ENCODE measurements at places on chromosomes 3 and 15.

- DNase-seq = no peak
Observed at GRCh38 chr3:44939581-44940036, 36.4 kb downstream of the ZDHHC3 start.

- DNase-seq = peak; percentile 73
Observed at GRCh38 chr3:61894988-61895935, 333.9 kb downstream of the PTPRG start.

GRCh38 chr3:157135671-157136396 lies 24.1 kb downstream of the CCNL1 start:
- no peak for DNase-seq

GRCh38 chr3:71226565-71227269 lies 356.8 kb downstream of the FOXP1 start:
- peak; percentile 94 for DNase-seq

GRCh38 chr3:151526757-151527156 lies 65.9 kb upstream of the IGSF10 start:
- DNase-seq = no peak

DNA sequence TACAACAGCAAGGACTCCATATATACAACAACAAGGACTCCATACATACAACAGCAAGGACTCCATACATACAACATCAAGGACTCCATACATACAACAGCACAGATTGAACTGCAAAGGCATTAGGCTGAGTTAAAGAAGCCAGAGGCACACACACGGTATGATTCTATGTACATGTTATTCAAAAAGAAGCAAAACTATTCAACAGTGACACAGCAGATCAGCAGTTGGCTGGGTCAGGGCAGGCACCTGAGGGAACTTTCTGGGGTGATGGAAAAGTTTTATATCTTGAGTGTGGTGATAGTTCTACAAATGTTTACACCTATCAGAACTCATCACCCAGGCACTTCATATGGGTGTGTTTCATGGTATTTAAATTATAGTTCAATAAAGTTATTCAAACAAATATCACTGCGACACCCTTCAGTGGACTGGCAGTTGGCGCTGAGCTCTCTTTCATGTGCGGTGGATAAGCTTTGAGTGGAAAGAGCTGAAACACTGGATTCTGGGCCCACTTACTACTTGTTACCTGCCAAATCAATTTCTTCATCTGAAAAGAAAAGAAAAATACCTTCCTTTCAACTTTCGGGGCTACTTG lies 28.0 kb downstream of the RFTN1 start:
- no peak for DNase-seq

DNA sequence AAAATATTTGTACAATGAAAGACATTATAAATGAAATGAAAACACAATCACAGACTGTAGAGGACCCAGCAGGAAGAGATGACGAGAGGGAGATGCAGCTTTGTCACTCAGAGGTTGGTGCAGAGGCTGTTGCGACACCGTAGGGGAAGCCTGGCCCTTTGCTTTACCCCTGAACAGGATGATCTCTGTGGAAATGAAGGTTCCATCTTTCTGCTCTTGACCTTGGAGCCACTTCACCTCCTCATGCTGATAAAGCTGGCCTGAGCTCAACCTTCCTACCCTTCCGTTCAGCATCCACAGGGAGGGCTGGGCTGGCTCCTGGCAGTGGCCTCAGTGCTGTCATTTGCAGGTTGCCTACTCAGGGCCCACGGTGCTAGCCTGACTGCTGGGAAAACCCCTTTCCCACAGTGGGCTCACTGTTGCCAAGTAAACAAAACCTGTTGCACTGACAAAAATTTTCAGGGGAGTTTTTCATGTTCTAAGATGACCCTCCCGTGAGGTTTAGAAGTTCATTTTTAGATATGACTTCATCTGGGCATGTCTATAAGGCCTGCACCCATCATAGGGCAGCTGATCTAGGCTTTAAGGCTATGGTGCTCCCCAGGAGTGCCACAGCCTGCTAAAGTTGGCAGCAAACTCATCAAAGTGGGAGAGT lies 3.0 kb upstream of the CD80 start:
- peak; percentile 71 for DNase-seq

Data from activated T-cell treated with anti-CD3 and anti-CD28 coated beads, Interleukin-2, amount 50 U/mL, for 72 hours (primary cell).